ENCODE measurements at places on chromosomes 12 and 14. TPM values are rescaled to one million over a fixed set of nuclear protein-coding genes. Genes with fewer than 3 reads are reported as not detected.
A peak's percentile ranks its signal among the peaks of the same experiment; 100 is the strongest.

The GALNT9 gene
- 0.33 TPM for total RNA-seq

The ADAM21 gene
- total RNA-seq, result 0.08 TPM

The KRT83 gene
- 0.28 TPM for total RNA-seq

The NOVA1 gene
- total RNA-seq, result not detected

DNA sequence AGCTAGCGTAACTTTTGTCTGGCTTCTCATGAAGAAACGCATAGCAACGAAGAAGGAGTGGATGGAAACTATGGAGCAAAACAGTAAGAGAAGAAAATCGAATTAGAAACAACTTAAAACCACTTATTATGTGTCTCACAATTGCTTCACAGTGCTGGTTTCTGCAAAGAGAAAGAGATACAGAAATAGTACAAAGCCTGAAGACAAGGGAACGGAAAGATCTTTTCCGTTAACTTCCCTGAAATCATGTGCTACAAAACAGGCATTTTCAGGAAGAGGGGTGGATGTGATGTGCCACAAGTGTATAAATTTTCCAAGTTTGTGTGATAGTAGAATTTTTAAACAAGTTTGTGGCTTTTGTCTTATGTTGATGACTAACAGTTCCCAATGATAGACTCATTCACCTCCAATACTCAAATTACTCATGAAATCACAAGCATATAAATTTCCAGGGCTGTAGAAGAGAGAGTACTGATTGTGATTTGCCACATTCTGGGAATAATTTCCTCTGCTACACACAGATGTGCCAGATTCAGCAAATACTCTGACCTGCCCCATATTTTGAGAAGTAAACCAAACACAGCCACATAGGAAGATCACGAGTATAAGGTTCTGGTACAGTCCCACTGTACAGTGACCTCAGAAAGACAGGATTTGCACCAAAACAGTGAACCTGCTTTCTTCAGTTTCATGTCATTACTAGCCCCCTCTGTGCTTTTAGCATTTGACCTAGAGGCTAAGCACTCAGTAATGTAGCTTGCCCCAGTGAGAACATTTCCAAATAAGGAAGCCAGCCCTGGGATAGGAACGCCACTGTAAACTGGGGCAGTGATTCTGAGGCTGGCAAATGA is 41.4 kb upstream of the PPFIA2 start:
- DNase-seq, result no peak

DNA sequence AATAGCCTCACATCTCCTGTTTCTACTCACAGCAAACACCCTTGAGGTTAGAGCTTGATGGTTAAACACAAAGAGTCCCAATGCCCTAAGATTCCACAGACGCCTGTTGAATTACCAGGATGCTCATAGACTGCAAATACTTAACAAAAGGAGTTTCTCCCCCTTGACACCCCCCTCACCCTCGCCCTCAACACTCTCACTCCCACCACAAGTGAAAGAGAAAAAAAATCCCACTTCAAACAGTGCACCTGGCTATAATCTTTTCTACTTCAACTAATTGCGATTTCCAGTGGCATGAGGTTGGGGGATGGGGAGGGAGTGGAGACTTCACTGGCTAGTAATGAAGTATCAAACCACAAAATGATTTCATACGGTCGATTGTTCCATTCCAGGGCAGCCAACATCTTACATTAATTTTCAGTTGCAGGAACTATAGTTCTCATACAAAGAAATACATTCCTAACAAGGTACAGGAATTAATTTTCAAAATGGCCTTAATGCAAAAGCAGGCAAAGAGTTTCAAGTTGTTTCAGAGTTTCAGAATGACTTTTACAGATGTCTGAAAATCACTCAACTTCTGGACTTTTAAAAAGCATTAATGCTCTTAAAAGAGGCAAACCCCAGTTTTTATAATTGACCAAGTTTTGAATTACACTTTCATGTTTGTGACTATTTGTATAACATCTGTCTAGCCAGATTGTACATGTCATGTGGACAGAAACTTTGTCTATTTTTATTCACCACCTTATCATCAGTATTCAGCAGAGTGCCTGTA is 390.7 kb downstream of the C12orf75 start:
- no peak for DNase-seq

GRCh38 chr12:120917748-120918147 is 13.6 kb upstream of the SPPL3 start:
- no peak for DNase-seq

DNA sequence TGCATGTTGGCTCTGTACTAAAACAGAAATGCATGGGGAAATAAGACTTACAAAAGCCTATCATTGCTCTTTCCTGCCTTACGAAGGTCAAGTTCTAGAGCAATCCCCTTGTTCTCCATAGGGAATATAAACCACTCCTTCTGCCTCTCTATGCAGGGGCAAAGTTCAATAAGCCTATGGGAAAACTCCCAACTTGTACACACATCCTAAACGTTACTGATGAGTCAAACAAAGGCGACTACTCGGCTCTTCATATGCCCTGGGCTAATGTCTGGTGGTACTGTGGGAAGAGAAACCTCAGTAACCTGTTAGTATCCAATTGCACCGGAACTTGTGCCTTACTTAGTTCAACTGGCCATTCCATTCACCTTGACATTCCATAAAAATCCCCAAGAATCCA is 32.7 kb downstream of the PRMT8 start:
- DNase-seq, result no peak

DNA sequence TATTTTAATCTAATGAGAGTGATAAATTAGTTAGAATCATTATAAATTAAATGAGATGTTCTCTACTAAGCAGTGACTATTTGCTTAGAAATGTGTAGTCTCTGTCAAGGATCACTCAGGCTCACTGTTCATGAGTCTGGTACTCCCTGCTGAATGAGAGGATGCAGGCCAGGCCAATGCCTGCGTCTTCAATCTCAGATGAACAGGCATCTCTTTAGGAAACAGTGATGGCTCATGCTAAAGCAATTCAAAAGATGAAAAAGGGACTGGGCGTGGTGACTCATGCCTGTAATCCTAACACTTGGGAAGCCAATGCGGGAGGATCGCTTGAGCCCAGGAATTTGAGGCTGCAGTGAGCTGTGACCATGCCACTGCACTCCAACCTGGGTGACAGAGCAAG is 106.8 kb downstream of the ZFC3H1 start:
- DNase-seq, result peak; percentile 13
